NCI-H1417 treated with DMSO at 0.1 percent for 48 hours (cell line): ENCODE measurements at places on chromosomes 7 and 10.

- DNase-seq = no peak
These were observed 18.1 kb downstream of the RP9 start for GRCh38 chr7:33091111-33091531.

DNA sequence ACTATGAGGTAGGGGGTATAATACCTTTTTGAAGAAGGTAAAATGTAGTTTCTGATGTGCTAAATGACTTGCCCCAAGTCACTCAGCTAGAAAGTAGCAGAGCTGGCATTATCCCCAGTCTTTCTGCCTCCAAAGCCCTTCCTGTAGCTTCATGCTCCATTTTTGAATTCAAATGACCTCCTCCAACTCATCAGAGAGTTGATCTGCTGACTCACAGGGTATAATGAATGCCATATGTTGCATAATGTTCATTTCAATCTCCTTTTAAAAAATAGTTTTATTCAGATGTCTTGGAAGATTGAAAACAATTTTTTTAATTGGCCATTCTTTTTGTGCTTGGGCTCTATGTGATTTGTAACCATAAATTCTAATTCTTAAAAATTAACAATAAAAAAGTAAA, 272.8 kb upstream of the IMMP2L start:
- no peak for DNase-seq

GRCh38 chr7:47698386-47698785, 116.5 kb upstream of the TNS3 start:
- DNase-seq = no peak

GRCh38 chr7:47239034-47239433, 342.9 kb downstream of the TNS3 start:
- no peak for DNase-seq

DNA sequence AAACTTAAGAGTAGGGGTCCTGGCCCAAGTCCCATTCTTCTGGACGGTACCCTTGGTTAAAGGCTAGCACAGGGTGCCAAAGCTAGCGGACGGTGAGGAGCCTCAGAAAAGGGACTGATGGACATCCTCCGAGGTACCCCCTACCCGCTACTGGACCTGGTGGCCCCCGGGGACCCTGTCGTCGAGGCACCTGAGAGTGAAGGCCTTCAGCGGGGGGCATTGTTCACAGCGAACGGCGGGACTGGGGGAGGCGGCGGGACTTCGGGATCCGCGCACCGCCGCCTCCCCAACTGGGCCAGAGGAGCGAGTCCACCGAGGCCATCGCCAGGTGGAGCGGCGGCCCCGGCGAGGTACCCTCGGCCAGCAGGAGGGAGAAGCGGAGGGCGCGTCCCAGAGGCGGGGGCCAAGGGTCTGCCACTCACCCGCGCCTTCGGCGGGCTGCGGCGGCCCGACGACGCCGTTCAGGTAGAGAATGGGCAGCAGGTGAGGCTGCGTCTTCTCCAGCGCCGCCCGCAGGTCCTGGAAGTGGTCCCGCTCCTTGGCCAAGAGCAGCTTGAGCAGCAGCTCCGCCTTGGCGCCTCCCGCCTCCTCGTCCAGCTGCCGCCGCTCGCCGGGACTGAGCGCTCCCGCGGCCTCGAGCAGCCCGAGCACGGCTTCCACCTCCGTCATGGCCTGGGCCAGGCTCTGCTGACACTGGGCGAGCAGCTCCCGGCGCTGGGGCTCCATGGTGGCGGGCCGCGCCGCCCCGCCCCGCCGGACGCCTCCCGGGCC, 575 bp downstream of the DLG5 start:
- no peak for DNase-seq

- DNase-seq = no peak
These were observed 2.6 kb upstream of the KAT6B start for GRCh38 chr10:74823791-74824183.

- no peak for DNase-seq
These were observed 331.3 kb upstream of the COBL start for GRCh38 chr7:51647931-51648351.

GRCh38 chr10:11724938-11725776, 17.0 kb upstream of the ECHDC3 start:
- no peak for DNase-seq

DNA sequence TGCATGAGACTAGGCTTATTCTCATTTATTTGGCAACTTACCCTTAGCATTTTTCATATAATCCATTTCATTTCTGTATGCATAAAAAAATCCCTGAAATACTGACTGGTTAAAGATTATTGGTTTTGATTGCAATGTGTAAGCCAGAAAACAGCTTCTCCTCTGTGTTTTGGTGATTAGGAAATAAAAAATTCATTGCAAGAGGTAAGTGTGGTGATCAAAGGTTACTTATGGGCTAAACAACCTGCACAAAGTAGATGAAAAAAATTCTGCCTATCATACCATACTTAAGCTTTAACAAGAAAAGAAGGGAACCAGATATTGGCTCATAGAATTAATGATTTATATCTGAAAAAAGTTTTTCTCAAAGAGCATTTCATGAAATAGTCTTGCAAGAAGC, 64.0 kb upstream of the TMEM168 start:
- DNase-seq = no peak

DNA sequence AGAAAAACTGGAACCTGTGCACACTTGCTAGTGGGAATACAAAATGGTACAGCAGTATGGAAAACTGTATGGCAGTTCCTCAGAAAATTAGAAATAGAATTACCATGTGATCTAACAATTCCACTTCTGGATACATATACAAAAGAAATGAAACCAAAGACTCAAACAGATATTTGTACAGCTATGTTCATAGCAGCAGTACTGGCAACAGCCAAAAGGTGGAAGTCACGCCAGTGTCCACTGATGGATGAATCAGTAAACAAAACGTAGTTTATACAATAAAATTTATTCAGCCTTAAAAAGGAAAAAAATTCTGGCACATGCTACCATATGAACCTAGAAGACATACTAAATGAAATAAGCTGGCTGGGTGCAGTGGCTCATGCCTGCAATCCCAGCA, 23.0 kb downstream of the IDE start:
- no peak for DNase-seq

GRCh38 chr10:14592566-14592965, 182.1 kb downstream of the FAM107B start:
- no peak for DNase-seq

DNA sequence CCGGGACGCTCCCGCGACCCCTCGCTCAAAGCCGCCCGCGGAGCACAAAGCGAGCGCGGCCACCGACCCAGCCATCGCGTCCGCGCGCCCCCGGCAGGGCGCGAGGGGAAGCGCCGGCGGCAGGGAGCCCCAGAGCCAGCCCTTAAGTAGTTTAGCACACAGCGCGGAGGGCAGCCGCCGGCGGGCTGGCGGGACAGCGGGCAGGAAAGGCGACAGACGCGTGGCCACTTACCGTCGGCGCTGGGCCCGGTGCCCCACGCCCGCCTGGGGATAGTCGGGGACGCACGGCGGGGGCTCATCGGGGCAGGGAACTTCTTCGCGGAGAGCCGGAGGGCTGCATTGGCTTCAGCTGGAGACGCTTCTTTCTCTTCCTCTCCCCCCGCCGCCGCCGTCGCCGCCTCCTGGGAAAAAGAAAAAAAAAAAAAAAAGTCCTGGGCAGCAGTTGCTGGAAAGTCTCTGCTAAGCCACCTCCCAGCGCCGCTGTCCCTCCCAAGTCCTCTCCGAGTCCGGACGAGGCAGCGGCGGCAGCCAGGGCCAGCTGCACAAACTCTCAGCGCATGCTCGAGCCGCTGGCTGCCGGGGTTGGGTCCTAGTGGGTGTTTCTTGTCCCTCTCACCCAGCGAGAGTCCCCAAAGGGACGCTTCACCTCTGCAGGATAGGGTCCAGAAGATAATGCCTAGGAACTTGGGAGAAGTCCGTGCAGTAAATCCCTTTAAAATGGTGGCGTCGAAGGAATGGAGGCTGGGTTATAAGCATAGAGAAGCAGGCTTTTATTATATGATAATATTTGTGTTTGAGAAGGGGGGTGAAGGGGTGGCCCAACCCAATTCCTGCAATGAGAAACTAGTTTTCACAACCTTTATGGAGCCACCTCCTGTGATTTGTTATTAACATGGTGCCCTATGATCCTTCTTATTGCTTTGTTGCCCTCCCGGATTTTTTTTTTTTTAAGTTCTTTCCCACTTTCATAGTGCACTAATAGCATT, at the start of gene TSPAN12:
Gene TSPAN12 (minus strand): TSS at position 557 of the 986 bp plus-strand sequence. CDS start 1,381 bp downstream, outside the sequence.
- peak; percentile 56 for DNase-seq

GRCh38 chr7:99133766-99134564, 9.9 kb downstream of the SMURF1 start:
- DNase-seq = no peak

- DNase-seq = no peak
These were observed 47.0 kb downstream of the RASGEF1A start for GRCh38 chr10:43219848-43220247.

DNA sequence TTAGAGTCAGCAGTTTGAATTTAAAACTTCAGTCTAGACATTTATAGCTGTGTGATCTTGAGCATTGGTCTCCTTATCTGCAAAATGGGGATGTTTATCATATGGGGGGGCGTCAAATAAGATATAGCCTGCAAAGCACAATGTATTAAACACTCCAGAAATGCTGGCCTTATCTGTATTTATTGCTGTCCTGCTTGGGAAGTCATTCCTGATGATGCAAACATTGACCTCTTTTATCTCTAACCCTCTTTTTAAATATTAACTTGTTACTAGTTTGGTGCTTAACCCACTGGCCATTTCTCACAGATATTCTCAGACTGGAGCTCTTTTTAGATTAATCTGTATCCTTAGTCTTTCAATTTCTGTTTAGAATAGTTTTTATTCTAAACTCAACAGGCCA, 13.2 kb downstream of the MRPS33 start:
- no peak for DNase-seq

- no peak for DNase-seq
These were observed 426.9 kb downstream of the CCSER2 start for GRCh38 chr10:84755311-84755710.

GRCh38 chr10:51607463-51607835, 91.9 kb downstream of the CSTF2T start:
- no peak for DNase-seq

DNA sequence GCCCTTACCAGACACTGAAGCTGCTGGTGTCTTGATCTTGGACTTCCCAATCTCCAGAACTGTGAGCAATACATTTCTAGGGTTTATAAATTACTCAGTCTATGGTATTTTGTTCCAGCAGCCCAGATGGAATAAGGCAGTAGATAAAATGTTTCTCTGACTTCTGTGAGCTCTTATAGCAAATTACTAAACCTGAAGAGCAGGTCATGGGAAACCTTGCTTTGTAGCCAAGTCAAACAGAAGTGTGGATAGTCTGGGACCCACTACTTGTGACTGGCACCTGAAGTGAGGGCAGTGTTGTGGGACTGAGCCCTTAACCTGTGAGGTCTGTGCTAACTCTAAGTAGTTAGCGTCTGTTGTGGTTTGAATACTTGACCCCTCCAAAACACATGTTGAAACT, 4.6 kb upstream of the TBRG4 start:
- no peak for DNase-seq

DNA sequence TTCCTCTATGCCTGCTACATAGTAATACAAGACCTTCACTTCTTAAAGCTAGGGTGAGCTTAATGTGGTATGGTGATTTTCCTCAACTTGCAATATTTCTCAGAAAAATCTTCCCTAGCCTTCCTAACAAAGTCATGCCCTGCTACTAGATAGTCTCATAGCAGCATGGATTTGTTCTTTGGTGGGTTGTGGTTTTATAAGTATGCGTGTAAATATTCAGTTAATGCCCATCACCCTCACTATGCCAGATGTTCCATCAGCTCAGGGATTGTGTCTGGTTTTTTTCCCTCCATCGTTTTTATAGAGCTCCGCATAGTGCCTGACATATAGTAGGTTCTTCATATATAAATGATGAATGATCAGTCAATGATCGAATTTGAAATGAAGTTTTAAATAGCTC, 182.8 kb downstream of the CREB5 start:
- DNase-seq = no peak

DNA sequence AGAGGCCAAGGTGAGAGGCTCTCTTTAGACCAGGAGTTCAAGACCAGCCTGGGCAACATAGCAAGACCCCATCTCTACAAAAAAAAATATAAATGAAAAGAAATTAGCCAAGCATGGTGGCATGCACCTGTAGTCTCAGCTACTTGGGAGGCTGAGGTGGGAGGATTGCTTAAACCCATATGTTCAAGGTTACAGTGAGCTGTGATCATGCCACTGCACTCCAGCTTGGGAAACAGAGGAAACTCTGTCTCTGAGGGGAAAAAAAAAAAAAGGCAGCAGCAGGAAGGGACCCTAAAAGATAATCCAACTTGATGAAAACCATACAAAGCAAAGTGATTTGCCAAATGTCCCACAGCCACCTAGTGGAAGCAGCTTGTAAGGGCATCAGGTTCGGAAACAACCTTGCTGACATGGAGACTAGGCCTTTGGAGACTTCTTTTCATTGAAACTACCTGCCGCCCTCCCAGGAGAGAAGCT, 15.6 kb upstream of the PBLD start:
- no peak for DNase-seq

DNA sequence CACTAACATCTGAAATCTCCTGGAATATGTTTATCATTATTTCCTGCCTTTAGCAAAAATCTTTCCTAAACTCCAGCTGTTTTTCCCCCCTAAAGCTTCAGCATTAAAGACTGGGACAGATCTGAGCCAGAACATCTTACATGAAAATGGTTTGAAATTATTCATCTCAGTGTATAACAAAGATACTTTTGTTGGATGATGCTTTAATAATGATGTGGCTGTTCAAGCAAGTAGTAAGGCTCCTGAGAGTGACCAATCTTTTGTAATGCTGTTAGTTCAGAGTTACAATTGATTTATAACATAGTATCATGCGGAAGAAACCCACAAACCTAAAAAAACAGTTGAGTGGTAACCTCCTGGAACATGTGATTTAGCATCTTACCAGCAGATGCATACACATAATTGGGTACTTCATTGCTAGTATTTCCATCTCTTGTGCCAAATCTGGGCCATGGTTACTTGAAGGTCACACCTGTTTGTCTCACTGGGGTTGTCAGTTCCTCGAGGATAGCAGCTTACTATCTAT, 1.5 kb downstream of the BZW2 start:
- no peak for DNase-seq

DNA sequence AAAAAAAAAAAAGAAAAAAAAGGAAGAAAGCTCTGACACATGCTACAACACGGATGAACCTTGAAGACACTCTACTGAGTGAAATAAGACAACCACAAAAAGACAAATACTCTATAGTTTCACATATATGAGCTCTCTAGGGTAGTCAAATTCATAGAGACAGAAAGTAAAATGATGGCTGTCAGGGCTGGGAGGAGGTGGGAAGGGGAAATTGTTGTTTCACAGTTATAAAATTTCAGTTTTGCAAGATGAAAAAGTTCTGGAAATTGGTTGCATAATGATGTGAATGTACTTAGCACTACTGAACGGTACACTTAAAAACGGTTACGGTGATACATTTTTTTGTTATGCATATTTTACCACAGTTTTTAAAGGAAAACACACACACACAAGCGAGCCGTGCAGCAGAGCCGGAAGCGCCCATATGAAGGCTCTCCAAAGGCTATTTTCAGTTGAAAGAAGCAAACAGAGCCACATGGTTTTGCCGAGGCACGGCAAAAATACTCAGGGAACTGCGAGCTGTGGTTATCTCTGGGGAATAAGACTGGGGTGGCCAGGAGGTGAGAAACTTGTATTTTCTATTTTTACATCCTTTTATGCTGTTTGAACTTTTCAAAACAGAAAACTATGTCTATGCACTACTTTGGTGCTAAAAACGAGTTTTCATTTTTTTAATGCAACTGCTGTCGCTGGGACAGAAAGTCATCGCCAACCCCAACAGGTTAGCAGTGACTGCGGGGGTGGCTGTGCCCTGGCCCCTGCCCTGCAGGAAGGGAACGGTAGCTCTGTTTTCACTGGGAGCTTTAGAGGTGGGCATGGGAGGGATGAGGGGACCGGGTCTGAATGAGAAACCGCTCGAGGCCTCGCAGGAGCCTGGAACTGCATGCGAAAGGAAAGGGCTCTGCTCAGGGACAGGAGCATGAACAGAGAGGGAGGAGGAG, 132.9 kb downstream of the OAT start:
- DNase-seq = no peak
